ENCODE measurements at places on chromosomes 6 and 20.

DNA sequence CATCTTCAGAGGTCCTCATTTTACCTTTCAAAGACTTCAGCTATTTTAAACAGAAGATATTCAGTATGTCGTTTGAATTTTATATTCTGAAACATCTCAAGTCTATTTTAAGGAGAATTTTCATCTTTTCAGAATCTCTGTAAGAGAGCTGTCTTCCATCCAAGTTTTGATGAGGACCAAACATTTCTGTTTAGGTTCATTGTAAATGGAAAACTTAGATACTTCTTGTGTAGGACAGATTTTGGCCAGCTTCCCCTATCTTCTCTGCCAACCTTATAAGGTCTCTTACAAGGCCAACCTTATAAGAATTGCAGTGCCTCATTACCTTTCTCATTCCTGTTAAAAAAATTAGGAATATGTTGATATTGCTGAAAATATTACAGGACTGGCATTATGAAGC is 88.1 kb downstream of the AKAP7 start:
- no peak for DNase-seq

DNA sequence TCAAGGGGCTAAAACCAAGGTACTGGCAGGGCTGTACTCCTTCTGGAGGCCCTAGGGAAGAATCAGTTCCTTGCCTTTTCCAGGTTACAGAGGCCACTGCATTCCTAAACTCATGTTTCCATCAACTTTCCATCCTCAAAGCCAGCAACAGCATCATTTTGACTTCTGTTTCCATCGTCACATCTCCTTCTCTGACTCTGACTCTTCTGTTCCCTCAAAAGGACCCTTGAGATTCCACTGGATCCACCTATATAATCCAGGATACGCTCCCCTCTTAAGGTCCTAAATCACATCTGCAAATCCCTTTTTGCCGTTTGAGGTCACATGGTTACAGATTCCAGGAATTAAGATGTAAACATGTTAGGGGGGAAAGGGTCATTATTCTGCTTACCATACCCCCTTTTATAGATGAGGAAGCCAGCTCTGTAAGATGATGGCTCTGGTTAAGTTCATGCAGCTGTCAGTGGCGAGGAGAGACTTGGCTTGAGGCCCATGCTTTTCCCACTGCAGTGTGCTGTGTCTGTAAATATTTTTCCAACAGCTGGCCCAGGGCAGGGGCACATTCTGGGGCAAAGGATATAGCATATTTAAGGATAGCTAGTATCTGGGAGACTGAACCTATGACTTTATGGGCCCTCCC is 114.6 kb downstream of the TNFRSF21 start:
- DNase-seq: no peak

- DNase-seq: no peak
Measured at GRCh38 chr6:98036344-98036923, 753.4 kb upstream of the MMS22L start.

- no peak for DNase-seq
Measured at GRCh38 chr6:33990061-33990541, 155.8 kb downstream of the GRM4 start.

DNA sequence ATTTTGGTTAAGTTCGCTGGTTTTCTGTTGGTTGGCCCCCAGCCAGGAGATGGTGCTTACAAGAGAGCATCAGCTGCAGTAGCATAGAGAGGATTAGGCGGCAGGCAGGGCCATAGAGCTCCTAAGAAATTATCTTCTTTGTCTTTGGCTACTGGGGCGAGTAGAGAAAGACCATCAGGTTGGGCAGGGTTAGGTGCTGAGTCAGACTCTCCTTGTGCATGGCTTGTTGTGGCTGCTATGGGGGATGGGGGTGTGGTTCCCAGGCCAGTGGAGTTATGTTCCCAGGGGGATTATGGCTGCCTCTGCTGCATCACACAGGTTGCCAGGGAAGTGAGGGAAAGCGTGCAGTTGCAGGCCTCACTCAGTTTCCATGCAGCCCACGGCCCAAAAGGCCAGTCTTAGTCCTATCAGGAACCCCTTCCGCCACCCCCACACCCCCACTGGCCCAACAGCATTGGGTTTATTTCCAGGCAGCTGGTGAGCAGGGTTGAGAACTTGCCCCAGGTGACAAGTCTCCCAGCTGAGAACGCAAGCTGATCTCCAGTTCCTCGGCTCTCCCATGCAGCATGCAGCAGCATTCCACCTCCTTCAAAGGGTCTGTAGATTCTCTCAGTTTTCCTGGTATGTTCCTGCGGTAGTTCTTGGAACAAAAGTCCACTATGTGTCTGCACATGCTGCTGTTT is 243.7 kb downstream of the UTRN start:
- DNase-seq: no peak

- DNase-seq: no peak
Measured at GRCh38 chr20:32453467-32454163, 95.5 kb downstream of the ASXL1 start.

DNA sequence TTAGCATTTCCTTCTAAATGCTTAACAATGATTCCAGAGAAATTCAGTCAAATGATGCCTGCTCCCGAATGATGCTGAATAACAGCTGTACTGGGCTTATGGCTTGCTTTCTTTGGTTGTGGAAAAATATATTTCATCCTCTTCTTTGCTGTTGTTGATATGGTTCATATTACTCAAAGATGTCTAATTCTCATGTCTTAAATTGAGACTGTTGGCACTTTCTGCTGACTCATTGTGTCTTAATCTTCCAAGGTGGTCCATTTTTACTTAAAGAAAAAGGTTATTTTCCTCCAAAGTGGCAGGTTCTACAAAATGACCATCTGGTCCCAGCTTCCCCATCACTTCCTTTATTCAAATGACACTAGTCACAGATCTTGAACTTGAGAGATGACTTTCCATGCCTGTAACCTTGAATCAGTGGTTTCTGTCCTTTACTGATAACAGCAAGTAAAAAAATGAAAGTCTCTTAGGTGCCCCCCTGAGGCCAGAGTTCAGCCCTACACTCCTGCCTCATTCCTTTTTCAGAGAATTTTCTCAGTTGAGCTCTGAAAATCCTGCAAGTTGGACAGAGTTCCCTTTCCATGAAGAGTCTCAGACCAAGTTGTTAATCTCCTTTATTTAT is 6.9 kb downstream of the SNAP25 start:
- peak; percentile 38 for DNase-seq

DNA sequence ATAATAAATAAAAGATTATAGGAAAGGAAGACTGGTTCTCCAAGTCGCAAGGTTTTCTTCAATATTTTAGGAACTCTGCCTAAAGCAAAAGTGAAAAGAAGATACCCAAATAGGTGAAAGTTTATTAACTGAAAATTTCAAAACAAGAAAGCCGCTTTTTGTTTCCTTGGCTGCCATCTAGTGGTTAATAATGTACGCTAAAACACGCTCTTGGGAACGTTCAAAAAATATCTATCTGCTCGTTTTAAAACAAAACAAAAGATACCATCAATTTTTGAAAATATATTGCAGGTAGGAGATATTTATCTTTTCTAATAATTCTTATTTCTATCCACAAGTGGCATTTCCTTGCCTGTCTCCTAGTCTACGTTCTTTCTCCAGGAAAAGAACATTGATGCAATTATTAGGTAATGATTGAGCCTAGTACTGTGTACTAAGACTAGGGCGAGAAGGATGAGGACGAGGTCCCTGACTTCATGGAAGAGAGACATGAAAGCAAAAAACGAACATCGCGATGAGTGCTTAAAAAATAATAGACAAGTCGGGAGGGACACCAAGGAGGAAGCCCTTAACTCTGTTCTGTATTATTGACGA is 97.2 kb downstream of the SPTLC3 start:
- DNase-seq: peak; percentile 60

DNA sequence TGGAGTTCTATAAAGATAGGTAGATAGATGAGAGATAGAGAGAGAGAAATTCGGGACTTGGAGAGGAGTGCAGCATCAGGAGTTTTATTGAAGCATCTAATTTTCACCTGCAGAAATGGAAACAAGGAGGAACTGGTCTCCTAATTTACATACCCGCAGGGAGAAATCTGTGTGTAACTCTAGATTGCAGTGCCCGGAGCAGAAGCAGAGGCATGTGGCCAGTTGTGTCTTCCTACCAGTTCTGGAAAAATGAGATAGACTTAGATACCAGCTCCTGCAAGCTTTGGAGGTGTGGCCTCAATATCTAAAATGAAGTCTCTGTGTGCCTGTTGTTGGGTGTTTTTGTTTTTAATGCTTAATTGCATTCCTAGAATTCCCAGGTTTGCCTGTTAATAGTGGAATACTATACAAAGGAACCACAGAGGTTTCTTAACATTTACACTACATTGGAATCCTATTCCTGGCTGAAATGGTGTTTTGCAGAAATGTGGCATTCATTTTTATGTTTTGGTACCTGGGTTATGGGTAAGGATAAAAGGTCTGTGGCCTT is 57.4 kb downstream of the DTD1 start:
- no peak for DNase-seq

DNA sequence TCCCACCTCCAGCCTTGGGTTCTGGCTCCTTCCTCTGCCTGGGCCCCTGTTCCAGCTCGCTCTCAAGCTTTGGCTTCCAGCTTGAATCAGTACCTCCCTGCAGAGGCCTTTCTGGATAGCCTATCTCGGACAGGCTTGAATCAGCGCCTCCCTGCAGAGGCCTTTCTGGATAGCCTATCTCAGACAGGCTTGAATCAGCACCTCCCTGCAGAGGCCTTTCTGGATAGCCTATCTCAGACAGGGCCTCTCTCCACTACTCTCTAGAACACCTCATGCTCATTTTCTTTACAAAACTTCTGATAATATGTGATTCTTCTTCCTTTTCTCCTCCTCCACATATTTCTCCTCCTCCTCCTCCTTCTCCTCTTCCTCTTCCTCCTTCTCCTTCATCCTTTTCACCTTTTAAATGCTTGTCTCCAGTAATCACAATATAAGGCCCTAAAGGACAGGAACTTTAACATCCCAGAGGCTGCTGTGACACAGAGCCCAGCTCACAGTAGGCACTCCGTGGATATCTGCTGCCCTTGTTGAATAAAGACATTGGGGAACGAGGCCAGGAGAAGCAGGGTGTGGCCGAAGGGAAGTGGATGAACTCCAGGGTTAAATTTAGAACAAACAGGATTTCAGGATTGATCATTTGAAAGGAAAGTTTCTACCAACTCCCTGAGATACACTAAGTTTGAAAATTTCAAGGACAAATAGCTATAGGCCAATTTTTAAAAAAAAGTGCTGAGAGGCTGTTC is 9.3 kb upstream of the RPS6KA2 start:
- no peak for DNase-seq

DNA sequence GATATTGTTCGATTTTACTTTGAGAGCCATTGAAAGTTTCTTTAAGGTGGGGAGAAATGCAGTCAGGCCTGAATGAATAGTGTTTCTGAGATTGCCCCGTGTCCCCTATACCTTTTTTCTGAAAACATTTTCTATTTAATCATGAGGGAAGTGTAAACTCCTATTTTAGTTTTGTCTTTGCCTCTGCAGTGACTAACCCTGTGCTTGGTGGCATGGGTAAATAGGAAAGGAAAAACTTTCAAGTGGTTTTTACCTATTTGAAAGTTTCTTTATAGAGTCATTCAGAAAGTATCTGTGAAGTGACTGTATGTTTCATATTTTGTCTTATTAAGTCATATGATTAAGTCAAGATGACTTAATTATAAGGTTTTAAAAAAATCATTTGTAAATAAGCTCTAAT is 14.5 kb downstream of the SNRNP48 start:
- no peak for DNase-seq

DNA sequence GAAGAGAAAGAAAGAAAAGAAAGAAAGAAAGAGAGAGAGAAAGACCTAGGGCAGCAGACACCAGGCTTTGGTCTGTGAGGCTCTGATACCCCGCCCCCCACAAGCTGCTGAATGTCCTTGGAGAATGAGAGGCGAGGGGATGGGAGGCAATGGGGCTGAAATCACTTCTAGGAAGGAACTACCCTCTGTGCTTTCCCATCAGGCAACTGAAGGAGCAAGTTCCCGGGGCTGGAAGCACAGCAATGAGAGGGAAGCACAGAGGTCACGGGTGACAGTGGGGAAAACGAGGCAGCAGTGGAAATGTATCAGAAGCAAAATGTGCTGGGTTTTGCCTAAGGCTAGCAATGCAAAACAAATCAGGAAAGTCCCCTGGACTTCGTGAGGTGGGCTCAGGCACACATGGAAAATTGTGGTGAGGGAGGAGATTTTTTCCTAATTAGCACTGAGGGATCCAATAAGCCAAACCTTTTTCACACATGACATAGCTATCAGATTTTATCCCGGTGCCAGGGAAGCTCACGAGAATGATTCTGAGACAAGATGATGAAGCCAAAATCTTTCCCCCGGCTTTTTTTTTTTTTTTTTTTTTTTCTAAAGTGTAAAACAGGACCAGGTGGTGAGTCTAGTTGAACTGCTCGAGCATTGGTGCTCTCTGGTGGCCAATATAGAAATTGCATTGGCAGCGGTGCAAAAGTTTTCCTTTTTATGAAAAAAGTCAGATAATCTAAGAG is 16.8 kb upstream of the ARFGEF2 start:
- peak; percentile 76 for DNase-seq

DNA sequence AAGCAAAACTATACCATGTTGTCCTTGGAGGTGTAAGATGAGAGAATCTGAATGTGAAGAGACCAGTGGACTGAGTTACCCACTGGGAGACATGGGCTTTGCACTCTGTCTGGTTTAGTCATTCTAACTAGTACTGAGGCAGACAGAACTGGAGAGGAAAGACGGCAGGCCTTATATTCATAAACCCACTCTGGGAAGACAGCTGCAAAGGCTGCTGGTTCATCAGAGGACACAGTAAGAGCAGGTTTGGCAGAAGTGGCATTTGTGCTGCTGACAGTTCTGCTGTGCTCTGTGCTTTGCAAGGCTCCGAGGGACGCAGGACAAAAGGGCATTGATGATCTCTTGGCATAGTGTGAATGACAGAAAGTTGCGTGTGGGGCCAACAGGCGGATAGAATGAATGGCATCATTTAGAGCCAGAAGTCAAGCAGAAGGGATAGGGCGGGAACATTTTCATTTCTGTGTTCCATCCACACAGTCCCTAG is 142.3 kb upstream of the TENT5A start:
- DNase-seq: no peak

- DNase-seq: no peak
Measured at GRCh38 chr6:168625602-168626001, 184.6 kb downstream of the SMOC2 start.

DNA sequence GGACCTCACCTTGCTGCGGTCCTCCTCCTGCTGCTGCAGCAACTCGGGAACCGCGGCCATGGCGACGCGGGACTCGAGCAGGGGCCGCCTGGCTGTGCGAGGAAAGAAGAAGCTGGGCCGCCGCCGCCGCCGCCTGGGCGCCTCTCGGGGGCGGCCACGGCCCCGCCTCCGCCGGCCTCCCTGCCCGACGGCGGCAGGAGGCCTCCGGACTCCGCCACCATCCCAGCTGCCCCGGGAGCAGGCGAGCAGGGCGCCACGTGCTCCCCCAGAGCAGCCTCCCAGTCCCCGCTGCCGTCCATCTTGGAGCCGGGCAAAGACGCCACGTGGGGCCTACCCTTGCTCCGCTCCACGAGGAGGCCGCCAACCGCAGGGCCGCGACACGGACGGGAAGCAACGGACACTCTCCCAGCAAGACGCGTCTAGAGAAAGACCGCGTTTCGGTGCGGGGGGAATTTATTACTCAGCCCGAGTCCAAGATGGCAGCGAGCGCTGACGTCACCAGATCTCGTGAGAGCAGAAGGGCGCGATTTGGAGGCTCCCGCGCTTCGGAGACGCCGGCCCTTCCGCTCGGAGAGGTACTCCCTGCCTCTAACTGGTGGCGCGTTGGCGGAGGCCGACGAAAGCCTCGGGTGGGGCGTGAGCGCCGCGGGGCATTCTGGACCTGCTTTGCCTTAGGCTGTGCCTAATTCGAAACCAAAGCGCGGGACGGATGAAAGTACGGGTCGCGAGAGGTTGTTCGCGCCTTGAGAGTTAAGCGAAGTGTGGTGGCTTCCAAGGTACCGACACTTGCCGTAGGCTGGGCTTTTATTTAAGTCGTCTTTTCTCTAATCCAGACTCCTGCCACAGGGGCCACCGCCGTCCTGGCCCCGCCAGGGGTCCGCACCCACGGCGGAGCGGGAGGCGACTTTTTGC is at the start of the genes MGME1 and SNX5:
TSS of gene MGME1 (plus strand) at position 653 of the 912 bp plus-strand sequence. CDS start 842 bp downstream, outside the sequence.
TSS of gene SNX5 (minus strand) at position 429 of the 912 bp plus-strand sequence. CDS start at position 60, 369 bp downstream.
- DNase-seq: peak; percentile 98

Data from SW480 (cell line).